ENCODE measurements at places on chromosomes 12 and 14.

DNA sequence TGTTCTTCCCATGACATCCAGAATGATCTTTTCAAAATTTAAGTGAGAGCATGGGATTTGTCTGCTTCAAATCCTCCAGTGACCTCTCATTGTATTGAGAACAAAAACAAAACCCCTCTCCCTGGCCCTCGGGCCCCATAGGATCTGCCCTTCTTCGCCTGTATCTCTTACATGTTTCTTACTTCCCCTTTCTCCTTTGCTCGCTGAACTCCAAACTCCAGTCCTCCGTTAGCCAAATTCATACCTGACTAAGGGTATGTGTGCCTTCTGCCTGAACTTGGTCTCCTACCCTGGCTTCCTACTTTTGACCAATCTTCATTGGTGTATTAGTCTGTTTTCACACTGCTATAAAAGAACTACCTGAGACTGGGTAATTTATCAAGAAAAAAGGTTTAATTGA lies 13.2 kb upstream of the TSPAN11 start:
- DNase-seq, result no peak

- peak; percentile 84 for DNase-seq
Measured at GRCh38 chr14:23154964-23155587, 28.4 kb downstream of the SLC7A8 start.

DNA sequence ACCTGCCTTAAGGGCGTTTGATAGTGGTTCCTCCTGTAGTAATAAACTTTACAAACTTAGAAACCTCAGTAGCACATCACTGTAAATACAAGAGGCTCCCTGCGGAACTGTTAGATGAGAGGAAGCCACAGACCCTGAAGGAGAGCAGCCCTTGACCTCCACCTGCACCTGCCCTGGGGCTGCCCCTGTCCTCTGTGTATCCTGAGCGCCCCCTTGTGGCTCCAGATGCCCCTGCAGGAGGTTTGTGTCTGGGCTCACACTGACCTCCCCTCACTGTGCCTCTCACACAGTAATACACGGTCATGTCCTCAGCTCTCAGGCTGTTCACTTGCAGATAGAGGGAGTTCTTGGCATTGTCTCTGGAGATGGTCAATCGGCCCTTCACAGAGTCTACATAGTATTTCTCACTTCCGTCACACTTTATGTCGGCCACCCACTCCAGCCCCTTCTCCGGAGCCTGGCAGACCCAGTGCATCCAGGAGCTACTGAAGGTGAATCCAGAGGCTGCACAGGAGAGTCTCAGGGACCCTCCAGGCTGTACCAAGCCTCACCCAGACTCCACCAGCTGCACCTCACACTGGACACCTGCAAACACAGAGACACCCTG lies 1059.8 kb downstream of the TMEM121 start:
- DNase-seq, result no peak

GRCh38 chr12:109358154-109358869 lies 10.6 kb downstream of the MYO1H start:
- DNase-seq, result no peak

DNA sequence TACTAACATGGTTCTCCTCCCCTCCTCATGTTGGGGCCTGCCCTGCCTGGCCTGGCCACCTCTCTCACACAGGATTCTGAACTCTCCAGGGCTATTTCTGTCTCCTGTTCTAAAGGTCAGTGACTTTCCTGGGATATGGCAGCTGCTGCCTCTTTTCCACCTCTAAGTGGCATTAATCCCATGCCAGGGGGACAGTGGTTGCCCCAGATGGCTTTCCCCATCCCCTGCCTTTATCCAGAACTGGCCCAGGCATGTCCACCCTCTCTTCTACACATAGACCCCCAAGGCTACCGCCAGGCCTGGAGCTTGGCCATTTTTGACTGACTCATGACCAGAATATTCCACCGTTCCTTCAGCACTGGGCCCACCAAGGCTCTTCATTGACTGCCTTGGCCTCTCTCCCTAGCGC lies 90.4 kb downstream of the IRF2BPL start:
- DNase-seq, result peak; percentile 43

DNA sequence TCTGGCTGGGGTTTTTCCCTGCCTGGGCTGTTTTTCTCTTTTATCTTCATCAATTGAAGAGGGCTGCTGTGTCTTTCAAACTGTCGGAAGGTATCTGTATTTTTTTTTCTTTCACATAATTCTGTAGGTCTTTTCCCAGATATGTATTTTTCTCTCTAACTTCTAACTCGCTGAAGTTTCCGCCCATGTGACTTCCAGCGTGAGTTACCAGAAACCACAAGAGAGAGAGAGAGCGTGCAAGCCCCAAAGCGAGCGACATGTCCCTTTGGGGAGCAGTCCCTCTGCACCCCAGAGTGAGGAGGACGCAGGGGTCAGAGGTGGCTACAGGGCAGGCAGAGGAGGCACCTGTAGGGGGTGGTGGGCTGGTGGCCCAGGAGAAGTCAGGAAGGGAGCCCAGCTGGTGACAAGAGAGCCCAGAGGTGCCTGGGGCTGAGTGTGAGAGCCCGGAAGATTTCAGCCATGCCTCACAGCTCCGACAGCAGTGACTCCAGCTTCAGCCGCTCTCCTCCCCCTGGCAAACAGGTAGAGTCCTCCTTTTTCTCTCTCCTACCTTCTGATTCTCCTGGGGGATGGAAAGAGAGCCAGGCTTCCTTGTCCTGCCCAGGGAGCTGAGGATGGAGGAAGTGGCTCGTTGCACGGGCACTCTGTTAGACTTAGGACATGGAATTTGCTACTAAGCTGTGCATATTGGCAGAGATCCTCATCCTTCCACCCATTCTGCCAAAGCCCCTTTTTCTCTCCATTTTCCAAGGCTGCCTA lies at the start of gene BATF:
Gene BATF, plus strand, starts transcription at position 246 of the 759 bp plus-strand sequence. Its CDS starts 214 bp downstream, at position 460.
- no peak for DNase-seq
